ENCODE measurements at places on chromosomes 6 and 20.

DNA sequence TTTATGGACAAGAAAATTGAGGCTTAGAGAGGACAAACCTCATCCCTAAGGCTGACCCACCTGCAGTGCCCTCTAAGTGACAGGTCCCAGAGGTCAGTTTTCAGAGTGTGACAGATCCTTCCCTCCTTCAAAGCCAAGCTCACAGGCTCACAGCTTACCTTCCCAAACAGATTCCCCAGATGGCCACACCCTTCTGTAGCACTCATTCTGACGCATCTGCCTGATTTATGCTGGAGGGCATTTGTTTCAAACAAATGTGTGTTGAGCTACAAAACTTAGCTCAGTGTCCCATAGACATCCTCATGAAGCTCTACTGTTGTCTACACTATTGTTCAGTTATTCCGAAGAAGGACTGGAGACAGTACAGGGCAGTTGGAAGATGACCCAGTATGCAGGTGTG is 60.6 kb upstream of the RIN2 start:
- DNase-seq, result no peak

- DNase-seq, result no peak
Observed at GRCh38 chr6:5241252-5241651, 19.5 kb downstream of the LYRM4 start.

GRCh38 chr20:34888468-34888867 is 12.1 kb downstream of the ACSS2 start:
- no peak for DNase-seq

GRCh38 chr6:161459008-161459615 is 185.3 kb upstream of the AGPAT4 start:
- no peak for DNase-seq

GRCh38 chr20:2739042-2739398 is 46.4 kb downstream of the EBF4 start:
- DNase-seq, result no peak

DNA sequence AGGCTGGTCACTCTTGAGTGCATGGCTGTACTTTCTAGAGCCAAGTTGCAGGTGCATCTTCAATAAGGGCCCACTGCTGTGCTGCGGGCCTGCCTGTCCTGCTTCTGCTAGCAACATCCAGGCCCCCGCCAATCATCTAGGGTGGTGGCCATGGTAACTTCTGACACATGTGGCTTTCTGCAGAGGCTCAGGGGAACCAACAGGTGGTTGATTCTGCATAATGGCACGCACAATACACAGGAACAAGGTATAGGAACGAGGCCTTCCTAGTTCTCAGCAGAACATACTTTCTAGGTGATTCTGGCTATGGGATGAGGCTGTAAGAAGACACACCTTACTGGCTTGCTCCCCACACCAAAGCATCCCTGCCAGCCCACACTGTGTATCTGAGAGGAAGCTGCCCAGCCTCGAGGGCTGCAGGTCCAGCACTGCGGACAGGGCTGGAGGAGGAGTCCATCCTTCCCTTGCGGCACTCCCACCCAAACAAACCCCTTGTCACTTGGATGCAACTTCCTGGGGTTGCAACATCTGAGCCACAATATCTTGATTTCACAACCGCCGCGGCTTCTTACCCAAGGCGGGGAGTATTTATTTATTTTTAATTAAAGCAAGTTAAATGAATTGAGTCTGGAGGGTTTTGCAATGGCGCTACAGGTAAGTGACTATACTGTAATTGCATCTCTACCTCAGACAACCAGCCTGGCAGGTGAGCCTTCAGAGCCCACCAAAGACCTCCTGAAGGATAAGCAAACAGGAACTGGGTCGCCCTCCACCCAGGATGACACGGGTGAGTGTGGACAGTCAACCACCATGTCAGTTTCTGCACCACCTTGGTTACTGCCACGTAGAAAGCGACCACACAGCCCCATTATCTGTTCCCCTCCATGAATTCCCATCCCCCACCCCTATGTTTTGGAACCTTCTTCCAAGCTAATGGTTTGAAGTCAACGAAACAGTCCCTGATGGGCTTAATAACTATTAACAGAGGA is 49.6 kb downstream of the SULF2 start:
- DNase-seq, result no peak

DNA sequence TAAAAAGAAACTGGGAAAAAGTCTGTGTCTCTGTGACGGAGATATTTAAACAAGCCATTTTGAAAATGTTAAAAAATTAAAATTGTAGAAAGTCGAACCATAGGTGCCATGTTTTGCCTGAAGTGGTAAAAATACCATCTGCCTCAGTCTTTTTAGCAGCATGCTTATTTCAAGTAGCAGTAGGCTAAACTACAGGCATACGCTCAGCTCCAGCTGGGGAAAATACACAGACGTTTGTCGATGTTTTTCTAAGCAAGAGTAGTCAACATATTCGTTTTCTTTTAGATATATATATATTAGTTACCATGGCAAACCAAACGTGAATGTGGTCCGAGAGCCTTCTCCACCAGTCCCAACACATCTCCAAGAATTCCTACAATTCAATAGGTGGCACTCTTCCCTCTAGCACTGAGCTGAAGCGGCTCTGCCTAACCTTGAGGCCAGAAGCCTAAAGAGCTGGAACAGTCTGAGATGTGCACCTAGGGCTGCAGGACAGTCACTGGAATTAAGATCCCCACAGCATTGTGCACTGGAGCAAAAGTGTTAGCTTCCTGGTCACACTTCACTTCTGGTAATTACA is 70.2 kb upstream of the BEND3 start:
- no peak for DNase-seq

- no peak for DNase-seq
Observed at GRCh38 chr6:142975365-142975764, 30.4 kb upstream of the HIVEP2 start.

- no peak for DNase-seq
Observed at GRCh38 chr6:89252907-89253306, 35.7 kb upstream of the GABRR1 start.

All from tibial nerve (tissue), 4 donors.